Stimulated activated CD8-positive, alpha-beta memory T cell treated with anti-CD3 and anti-CD28 coated beads, Interleukin-15, amount 100 ng/mL, for 24 hours (primary cell): ENCODE measurements at places on chromosomes 1 and 21.

- no peak for DNase-seq
Observed at GRCh38 chr1:53408013-53408754, 51.0 kb upstream of the DMRTB1 start.

GRCh38 chr1:63774617-63775417 is 1.0 kb downstream of the ROR1 start:
- DNase-seq = no peak

GRCh38 chr21:34157521-34157920 is 84.1 kb downstream of the MRPS6 start:
- DNase-seq = no peak

- no peak for DNase-seq
Observed at GRCh38 chr1:220077887-220078286, 11.7 kb downstream of the BPNT1 start.

DNA sequence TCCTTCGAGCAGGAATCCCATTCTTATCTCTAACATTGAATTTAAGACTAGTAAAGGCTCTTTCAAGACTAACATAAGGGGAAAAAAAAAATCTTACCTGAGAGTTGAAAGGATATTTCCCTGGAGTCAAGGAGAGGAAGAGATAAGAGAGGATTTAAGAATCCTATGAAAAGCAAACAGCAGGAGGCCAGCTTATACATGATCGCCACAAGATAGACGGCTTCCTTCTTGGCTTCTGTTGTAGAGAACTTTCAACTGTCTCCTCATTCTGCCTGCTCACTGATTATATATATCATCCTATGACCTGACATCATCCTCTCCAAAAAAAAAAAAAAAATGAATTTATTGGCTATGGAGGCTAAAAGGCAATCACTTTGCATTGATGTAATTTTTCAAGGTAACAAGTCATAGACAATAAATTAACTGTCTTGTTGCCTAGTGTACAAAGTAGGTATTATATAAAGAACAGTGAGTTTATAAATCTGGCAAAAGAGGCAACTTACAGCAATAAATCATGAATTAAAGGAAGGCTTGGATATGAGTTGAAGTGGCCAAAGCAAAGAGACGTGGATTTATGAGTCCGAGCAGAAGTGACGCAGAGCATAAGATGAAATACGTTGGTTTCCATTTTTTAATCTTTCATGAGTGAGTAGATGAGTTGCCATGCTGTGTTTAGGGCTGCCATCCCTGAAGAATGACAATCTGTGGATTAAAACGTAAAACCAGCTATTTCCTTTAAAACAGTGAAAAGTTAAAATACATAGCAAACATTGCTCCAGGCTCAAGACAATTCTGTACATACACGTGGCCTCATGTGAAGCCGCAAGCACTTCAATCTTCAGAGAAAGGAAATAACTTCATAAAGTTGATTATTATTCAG is at the start of gene UTS2:
Gene UTS2 (minus strand): TSS at position 262 of the 880 bp plus-strand sequence. CDS start 62 bp downstream, at position 200.
- no peak for DNase-seq

DNA sequence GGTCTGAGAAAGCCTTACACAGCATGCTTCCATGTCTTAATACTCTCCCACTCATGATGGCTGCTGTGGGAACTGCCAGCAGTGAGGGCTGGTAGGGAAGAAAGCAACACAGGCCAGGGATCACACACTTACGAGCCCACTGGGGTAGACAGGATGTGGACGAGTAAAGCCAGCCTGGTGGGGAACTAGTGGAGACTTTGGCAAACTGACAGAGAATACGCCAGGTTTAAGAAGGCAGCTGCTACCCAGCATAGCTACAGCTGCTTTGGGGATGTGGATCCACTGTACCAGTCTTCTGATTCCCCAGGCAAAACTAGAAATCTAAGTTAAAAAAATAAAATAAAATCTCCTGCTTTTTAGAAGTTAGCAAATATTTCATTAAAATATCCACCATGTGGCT is 664.0 kb downstream of the SMYD3 start:
- DNase-seq = no peak

DNA sequence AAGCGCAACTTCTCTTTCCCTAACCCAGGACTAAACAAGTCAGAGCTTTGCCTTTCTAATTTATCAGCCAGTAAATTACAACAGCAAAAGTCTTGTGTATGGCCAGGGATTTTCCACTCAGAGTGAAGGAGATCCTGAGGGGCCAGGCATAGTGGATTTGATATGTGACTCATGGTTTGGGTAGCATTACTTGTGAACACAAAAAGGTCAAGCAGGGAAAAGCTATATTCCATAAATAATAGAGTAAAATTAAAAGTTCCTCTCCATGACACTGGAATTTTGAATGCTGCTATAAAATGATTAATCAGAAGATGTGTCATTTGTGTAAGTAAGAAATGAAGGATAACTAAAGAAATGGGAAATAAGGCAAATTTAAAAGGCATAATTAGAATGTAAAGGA is 284.8 kb downstream of the HLX start:
- DNase-seq = no peak

DNA sequence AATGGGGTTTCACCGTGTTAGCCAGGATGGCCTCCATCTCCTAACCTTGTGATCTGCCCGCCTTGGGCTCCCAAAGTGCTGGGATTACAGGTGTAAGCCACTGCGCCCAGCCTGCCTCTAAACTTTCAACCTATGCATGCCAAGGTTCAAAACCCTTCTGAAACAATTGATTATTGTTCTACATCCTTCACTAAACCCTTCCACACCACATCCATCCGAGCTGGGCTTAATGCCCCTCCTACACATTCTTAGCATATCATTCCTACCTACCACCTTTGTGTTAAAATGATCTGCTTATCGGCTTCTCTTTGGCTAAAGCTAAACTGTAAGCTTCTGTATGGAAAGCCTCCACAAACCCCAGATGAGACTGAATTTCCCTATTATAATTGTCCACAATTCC is 40.8 kb upstream of the DOCK7 start:
- no peak for DNase-seq

- peak; percentile 27 for DNase-seq
Observed at GRCh38 chr1:167518331-167518700, at the start of gene CD247. Gene CD247 (minus strand): TSS chr1:167518529. CDS start chr1:167518465, 64 bp downstream.

DNA sequence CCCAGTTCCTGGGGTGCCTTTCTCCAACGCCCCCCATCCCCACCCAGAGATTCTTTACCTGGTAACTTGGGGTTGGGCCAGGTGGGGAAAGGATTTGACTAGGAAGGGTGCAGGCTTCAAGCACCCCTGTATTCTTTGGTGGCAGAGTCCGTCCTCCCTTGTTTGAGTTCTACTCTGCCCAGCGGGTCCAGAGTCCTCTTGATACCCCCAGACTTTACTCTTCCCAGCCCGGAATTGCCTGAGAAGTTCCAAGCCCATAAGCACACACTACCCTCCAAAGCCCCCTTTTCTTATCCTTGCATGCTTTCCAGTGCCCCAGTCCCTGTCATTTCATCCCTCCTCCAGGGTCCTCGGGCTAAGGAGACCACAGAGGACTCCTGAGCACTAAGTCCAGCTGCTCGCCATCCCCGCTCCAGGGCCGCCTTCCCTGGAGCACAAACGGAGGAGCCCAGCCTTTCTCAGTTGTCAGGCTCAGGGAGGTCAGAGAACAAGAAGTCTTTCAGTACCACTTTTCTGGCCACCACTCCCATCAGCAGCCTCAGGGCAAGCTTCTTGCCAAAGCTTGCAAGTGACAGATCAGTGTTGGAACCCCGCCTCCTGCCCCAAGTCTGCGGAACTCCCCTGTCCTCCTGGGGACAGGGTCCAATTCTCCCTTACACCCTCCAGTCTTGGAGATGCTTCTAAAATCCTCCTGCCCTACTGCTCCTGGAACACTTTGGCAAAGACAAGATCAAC is 12.2 kb downstream of the SLC45A3 start:
- DNase-seq = no peak

DNA sequence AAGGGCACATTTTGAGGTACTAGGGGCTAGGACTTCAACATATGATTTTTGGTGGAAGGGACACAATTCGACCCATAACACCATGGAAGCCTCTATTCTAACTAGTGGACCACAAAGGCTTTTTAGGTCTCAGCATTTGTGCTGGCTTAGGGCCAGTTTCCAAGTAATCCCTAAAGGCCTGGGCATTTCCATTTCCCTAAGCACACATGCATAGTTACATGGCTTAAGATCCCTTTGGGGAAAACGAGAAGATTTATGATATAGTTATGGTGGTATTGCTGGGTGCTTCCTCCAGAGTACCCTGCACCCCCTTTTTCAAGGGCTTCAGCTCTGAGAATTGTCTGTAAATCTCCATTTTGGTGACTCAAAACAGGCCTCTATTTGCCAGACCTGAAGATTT is 28.2 kb upstream of the TMEM54 start:
- no peak for DNase-seq

DNA sequence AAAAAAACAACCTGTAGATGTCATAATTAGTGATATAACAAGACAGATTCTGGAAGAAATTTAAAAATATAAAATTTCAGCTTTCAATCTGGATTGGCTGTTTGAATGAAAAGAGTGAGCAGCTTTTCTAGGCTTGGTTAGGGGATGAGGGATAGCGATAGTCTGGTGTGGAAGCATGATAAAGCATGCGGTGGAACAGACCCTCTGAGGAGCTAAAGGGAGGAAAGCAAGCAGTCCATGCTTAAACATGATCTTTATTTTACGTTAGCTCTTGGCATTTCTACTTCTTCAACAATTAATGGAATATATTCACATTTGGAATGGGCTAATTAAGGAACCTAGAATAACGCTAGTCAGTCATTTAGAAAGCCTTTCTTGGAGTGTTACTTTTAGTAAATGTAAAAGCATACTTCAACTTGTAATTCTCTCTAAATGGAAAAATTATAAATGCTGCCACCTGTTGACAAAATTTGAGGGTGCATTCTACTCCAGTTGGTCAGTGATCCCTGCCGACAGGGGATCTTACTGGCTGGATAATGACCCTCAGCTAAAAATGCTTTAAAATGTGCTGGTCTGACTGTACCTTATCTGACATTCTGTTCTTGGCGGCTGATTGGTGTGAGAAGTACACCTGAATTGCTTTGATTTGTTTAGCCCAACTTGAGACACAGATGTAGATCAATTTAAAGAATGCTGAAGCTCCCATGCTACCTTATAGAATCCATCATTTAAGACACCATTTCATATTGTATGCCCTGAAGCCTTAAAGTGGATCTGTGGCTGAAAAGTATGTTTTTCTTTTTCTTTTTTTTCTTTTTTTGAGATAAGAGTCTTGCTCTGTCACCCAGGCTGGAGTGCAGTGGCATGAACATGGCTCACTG is 61.2 kb downstream of the AK4 start:
- DNase-seq = no peak

DNA sequence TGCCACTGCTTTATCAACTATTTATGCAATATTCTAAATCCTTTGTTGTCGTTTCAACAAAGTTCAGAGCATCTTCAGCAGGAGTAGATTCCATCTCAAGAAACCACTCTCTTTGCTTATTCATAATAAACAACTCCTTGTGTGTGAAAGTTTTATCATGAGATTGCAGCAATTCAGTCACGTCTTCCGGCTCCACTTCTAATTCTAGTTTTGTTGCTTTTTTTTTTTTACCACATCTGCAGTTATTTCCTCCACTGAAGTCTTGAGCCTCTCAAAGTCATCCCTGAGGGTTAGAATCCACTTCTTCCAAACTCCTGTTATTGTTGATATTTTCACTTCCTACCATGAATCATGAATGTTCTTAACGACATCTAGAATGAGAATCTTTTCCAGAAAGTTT is 14.8 kb upstream of the ETS2 start:
- DNase-seq = no peak

DNA sequence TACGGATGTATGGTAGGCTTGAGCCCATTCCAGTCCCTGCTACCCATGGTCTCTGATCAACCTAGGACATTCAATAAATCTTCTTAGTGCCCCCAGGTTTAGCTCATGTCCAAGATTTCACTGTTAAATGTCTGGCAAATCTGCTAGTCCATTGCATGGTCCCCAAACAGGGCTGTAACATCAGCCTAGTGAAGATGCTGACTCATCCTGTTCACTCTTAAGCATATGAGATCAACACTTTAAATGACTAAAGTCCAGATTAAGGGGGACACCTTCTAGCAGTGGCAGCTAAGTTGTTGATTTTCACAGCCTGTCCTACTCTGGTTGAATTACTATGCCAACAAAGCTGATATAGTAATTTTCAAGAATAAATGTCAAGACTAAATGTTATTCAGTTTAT is 46.5 kb upstream of the NUF2 start:
- no peak for DNase-seq

DNA sequence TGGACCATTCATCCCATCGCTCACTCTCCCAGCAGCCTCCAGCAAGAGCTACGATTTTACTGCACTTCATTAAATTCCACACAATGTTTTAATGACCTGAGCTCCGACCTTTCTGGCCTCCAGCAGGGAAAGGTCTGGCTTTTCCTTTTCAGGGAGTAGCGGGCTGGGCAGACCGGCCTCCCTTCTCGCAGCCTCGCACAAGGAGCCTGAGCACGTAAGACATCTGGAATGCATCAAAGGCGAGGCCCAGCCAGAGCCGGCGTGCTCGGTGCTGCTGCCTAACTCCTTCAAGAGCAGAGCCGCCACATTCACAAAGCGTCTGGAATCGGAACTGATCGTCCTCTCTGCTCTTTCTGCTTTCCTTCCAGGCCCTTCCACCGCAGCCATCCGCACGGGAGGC is 32.5 kb upstream of the FHAD1 start:
- DNase-seq = no peak

GRCh38 chr1:54357967-54358366 is 48.2 kb downstream of the SSBP3 start:
- no peak for DNase-seq

DNA sequence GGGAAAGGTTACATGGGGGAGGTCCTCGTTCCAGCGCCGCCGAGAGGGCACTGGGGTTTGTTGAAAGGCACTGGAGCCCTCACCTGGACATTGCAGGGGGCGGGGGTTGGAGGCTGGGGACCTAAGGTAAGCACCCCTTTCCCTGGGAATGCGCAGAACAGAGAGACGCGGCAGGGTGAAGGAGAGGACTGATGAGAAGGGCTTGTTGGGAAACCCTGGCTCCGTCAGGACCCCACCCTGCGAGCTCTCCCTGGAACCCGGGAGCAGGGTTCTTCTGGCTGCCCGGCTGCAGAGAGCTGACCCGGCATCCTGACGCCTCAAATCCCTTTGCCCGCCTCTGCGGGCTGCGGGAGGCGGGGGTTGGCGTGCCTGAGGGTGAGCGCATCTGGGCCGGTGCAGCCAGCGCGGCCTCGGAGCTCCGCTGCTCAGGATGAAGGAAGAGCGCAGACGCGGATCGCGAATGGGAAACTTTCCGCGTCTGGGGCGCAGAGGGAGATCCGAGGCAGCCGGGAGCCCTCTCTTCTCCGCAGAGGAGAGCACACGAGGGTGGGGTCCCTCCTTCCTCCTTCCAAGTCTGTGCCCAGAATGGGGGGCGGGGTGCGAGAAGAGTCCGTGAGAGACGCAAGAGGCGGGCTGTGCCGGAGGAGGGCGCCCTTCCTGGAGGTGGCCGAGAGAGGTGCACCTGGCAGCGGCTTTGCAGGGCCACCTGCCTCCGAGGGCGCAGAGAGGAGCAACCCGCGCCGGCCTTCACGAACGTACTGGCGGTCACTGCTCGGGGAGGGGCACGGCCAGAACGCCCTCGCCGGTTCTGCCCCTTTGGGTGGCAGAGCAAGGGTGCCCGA is 2.4 kb downstream of the IGSF21 start:
- DNase-seq = no peak

DNA sequence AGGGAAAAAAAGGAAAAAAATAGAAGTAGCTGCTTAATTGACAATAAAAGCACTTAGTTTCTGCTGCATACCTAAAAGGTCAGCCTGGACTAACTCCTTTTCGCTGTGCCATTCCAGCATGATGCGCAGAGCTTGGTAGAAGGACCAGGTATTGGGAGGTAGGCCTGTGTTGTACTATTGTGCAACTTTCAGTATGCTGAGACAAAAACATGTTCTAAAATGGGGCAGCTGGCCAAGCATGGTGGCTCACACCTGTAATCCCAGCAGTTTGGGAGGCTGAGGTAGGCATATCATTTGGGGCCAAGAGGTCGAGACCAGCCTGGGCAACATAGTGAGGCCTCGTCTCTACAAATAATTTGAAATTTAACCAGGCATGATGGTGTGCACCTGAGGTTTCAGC is 15.0 kb upstream of the SCCPDH start:
- DNase-seq = no peak
